ENCODE measurements at places on chromosomes 11 and 22. TPM values are rescaled to one million over a fixed set of nuclear protein-coding genes. Genes with fewer than 3 reads are reported as not detected.

The SCO2 gene
- 17.5 TPM for total RNA-seq

The PDE2A gene
- total RNA-seq, result 0.25 TPM

The TSPAN4 gene
- total RNA-seq, result 393 TPM

The CDON gene
- 10.3 TPM for total RNA-seq

The MMP3 gene
- total RNA-seq, result 19.1 TPM

The NXPE1 gene
- total RNA-seq, result not detected

The UQCR10 gene
- total RNA-seq, result 39.7 TPM

The LRRC74B gene
- total RNA-seq, result not detected

The OR2D2 gene
- 0.22 TPM for total RNA-seq

The ART1 gene
- not detected for total RNA-seq

The PLEKHA7 gene
- total RNA-seq, result not detected

The KCNJ1 gene
- total RNA-seq, result not detected
